HS-27A (cell line): ENCODE measurements at places on chromosomes 16 and 17.

GRCh38 chr17:77845541-77846225 is 112.8 kb upstream of the TNRC6C start:
- DNase-seq: no peak

DNA sequence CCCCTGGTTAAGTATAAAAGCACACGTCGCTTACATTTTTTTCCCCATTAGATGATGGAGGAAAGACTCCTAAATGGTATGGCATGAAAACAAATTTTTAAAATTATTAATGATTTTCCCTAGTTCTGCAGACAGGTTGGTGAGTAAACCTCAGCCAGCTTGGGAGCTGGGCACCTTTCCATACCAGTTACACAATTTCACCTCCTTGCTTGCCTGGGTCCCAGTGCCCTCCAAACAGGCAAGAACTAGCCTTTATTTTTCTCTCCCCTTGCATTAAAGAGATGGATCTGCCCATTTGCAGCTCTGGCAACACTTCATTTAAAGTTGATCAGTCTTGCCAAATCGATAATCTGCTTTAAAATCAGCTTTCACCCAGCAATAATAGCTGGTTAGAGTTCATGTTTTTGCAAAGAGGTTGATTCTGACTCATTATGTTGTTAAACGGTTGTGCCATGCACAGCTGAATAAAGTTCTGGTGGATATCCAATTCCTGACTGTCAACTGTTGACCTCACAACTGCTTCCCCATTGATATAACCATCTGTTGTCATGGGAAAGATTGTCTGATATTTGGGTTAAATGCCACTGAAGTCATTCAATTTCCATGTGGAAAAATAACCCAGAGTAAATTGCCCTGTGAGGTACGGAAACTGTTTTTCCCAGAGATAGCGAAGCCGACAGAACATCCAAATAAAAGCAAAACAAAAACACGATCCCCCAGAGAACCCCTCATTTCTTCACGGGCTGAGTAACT is 1.3 kb downstream of the C17orf58 start:
- no peak for DNase-seq

- DNase-seq: no peak
These were observed 8.4 kb upstream of the PLEKHG4 start for GRCh38 chr16:67270931-67271338.

DNA sequence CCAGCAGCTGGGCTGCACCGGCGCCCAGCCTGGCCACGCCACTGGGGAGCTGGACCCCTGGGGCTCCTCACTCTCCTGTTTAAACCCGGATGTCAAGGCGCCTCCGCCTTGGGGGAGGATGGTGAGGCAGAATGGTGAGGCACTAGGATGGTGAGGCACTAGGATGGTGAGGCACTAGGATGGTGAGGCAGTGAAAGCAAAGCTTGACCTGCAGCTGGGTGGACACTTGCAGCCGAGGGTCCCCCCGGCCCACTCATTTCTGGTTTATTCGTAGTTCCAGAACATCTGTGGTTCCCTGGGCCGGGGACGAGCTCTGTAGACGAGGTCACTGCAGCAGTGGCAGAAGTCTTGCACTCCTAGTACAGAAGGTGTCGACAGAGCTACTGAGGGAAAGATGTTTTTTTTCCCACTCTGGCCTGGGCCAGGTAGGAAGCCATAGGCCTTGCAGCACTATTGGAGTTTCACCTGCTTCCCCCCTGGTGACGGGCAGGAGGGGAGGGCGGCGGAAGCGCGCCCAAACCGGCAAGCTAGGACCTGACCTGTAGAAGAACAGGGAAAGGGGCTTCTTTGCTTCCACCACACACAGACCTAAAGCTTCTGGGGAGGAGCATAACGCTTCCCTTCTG is 1.1 kb upstream of the HNF1B start:
- no peak for DNase-seq

DNA sequence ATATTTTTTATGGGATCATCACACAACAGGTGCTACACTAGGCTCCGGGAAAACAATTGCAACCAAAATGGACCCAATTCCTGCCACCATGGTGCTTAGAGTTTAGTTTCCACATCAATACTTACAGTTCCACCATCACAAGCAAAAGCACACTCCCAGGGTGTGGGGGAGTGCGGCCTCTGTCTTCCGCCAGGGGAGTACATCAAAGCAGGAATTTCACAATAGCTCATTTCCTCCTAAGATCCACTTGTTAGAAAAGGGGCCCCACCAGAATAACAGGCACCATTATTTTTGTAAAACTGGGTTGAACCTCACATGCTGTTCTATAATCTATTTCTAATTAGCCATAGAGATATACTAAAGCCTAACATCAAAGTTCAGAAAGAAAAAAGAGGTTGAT is 44.3 kb upstream of the PSMD7 start:
- no peak for DNase-seq

- no peak for DNase-seq
These were observed 186.5 kb downstream of the STX8 start for GRCh38 chr17:9389111-9389527.

GRCh38 chr16:50278251-50278650 is 11.9 kb downstream of the ADCY7 start:
- DNase-seq: no peak

DNA sequence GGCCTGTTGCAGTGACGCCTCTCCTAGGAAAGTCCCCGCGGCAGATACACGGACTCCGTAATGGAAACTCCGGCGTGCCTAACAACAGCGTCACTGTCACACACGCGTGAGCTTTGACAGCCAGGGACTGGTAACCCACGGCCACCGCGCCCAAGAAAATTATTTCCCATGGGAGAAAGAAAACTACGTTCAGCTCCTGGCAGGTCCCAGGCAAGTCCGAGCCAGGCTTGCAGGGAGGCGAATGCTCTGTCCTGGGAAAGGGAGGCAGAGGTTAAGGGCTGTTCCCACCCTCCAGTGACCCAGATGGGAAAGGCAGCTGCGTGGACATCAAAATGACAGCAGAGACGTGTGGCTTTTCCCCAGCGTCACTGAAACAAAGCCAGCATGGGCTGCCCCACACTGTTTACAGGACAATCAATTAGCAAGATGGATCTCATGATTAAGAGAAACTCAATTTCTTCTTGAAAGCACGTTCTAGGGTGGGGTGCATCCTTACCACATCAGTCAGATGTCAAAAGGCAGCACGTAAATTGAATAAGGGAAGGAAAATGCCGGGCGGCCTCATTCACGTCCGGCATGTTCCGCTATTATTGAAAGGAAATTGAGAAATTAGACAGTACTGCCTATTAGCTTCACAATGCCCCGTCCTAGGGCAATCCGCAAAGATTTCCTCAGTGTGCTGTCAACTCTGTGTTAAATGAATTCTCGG is 82.5 kb downstream of the NXN start:
- DNase-seq: no peak

GRCh38 chr16:89412811-89413210 is 77.5 kb downstream of the ANKRD11 start:
- DNase-seq: no peak

GRCh38 chr17:32591405-32591804 is 104.6 kb downstream of the CDK5R1 start:
- DNase-seq: no peak

- no peak for DNase-seq
These were observed 2.4 kb downstream of the VPS25 start for GRCh38 chr17:42775534-42776098.

GRCh38 chr17:73492125-73492820 is 152.0 kb downstream of the SDK2 start:
- no peak for DNase-seq

- no peak for DNase-seq
These were observed at the start of gene TLCD2 for GRCh38 chr17:1709971-1710806. TSS of gene TLCD2 (minus strand) at chr17:1710377. CDS start at chr17:1710242, 135 bp downstream.

DNA sequence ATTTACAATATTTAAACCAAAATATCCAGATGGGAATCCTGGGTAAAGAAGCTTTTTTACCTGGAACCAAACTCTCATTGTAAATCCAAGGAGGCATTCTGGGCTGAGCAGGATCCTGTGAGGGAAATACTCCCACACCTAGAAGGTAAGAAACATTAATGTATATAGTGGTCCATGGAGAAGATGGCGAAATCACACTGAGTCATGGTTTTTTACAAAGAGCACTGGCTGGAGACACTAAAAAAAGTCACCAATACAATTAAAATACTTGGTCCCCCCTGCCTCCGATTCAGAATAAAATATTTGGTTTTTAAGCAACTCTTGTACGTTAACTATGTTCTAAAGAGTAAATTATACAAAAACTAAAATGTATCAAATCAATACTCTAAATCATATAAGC is 32.9 kb downstream of the SYNRG start:
- DNase-seq: no peak

DNA sequence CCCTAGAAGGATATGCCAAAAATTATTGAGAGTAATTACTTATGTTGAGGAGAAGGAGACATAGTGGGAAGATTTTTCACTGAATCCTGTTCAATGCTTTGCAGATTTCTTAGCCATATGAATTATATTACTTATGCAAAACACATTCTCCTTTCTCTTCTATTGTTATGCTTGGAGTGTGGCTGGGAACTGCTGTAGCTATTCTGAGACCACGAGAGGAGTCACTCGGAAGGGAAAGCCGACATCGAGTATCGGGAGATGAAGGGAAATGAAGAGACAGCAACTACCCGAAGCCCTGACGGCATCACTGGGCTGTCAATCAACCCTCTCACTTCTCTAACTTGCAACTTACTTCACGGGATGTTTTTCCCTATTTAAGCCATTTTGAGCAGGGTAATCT is 39.6 kb downstream of the STX8 start:
- DNase-seq: no peak

DNA sequence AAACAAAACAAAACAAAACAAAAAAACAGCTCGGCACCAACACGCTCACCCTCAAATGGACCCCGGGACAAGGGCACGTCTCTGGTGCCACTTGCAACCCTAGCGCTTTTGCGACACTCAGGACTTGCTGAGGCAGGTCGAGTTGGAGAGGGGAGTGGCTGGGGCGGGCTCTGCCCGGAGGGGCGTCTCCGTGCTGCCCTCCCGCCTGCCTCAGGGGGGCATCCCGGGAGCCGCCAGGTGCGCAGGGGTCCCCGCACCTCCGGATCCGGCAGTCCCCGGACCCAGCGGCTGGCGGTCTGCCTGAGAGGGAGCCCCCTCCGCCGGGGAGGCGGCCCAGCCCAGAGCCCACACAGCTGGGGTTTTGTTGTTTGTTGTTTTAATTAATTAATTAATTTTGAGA is at the start of gene SLC52A1:
Gene SLC52A1 (minus strand): TSS at position 112 of the 400 bp plus-strand sequence. CDS start 820 bp downstream, outside the sequence.
- no peak for DNase-seq

DNA sequence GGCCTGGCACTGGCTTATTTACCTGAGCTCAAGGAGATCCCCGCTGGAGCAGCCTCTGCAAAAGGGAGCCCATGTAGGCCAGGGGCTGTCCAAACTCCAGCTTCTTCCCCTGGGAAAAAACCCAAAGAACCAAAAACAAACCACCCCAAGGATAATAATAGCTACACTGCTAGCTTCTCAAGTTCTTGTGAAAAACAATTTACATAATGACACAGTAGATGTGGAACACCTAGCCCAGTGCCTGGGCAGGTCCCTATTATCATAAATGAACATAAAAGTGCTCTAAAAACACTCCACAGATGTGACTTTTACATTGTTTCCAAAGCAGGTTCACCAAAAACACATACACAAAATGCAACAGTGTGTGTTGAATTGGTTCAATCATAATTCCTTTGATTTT is 27.3 kb downstream of the CENPV start:
- DNase-seq: no peak

- DNase-seq: no peak
These were observed 10.9 kb upstream of the CACNG4 start for GRCh38 chr17:66953630-66954020.

DNA sequence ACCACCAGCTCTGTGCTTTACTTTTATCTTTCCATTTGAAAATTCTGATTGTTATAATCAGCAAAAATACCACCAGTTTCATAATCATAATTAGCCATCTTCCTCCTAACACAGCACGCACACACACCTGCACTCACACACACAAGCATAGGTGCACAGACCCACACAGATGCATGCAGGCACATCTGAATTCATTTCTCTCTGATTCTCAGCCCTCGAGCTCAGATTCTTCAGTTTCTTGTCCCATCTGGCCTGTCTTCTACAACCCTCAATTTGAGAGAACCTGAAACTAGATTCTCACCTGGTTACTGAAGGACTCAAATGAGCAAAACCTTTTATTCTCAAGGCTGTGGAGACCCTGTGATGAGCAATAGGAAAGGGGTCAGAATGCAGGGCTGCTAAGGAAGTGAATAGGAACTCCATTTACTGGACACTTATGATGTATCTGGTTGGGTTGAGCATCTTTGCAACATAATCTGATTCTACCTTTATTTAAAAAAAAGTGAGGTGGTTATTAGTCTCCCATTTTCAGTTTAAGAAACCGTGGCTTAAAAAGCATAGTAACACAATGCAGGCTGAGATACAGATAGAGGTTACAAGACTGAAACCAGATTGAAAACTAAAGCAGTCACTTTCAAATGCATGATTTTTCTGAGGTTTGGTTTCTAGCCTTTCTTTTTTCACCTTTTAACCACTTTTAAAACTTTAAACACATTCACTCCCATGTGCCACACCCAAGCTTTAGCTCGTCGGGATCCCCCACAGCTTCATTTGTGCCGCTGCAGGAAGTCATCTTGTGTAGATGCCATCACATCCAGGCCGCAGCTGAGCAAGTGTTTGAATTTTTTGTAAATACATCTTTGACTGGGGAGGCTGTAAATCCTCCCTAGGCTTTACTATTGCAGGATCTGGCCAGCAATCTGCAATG is 9.4 kb downstream of the KRT33A start:
- DNase-seq: no peak

DNA sequence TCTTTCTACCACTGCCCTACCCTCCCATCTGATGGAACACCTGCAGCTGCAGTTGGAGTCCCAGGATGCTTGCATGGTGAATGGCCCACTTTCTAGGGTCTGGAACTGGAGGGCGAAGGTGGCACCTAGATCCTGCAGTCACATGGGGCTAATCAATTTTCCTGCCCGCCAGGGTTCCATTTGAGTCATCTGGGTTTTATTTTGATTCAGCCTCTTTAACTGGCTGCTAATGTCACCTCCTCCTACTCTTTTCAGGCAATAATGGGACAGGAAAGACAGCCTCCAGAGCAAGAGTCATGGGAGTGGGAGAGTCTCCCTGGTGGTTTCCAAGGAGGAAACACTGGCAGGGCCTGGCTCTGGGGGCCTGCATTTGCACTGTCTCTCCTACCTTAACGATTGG is 3.8 kb upstream of the TBKBP1 start:
- DNase-seq: no peak

GRCh38 chr16:2465653-2466415 is 5.3 kb upstream of the NTN3 start:
- DNase-seq: no peak

GRCh38 chr16:78425891-78426510 is 326.5 kb downstream of the WWOX start:
- no peak for DNase-seq

GRCh38 chr16:67312719-67313118 is 13.8 kb downstream of the KCTD19 start:
- no peak for DNase-seq

- no peak for DNase-seq
These were observed 17.5 kb downstream of the MAP3K14 start for GRCh38 chr17:45299361-45299760.

- DNase-seq: no peak
These were observed 324.0 kb downstream of the SNX29 start for GRCh38 chr16:12300490-12300889.

GRCh38 chr16:23953476-23953875 is 117.7 kb downstream of the PRKCB start:
- no peak for DNase-seq

GRCh38 chr17:78351449-78352006 is 8.3 kb downstream of the SOCS3 start:
- DNase-seq: no peak
